Activated CD4-positive, alpha-beta T cell treated with anti-CD3 and anti-CD28 coated beads, Interleukin-2, Interleukin-6, amounts not matched to agents 100 ng/mL and 50 ng/mL, durations not matched to agents 16 hours and 8 hours (primary cell): ENCODE measurements at places on chromosomes 1 and 21.

- DNase-seq = no peak
Observed at GRCh38 chr1:112982853-112983536, 27.0 kb upstream of the SLC16A1 start.

DNA sequence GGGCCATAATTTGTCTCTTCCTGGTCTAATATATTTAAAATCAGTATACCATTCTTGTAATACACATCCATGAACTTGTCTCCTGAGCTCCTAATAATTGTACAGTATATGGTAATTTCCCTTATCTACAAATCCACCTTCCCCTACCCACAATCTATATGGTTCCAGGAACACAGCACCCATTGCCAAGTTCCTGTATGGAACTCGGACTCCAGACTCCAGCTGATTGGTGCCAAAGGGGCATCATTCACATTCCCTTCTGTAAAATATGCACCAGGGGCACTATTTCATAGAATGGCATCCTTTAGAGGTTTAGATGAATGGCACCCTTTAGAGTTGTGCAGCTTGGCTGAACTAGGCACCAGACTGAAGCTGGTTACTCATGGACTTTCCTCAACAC lies 58.8 kb upstream of the ZSWIM5 start:
- DNase-seq = no peak

- DNase-seq = no peak
Observed at GRCh38 chr1:116428576-116428975, 55.5 kb downstream of the ATP1A1 start.

- no peak for DNase-seq
Observed at GRCh38 chr1:17207540-17207939, 2.6 kb downstream of the PADI1 start.

DNA sequence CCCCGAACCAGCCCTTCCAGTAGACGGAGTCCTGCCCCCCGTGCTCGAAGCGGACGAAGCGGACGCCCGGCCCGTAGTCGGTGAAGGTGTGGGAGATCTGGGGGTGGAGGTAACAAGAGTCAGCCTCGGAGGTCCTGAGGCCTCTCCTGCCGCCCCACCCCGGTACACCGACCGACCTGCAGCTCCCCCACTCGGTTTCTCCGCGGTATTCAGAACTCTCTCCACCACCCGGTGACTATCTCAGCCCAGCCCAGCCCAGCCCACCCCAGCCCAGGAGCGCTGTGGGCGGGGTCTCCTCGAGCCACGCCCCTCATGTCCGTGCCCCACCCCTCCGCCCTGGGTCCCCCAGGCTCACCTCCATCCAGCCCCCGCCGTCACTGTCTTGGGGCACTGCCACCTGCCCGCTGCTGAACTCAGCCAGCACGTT lies 5.5 kb downstream of the FBXO2 start:
- peak; percentile 40 for DNase-seq

DNA sequence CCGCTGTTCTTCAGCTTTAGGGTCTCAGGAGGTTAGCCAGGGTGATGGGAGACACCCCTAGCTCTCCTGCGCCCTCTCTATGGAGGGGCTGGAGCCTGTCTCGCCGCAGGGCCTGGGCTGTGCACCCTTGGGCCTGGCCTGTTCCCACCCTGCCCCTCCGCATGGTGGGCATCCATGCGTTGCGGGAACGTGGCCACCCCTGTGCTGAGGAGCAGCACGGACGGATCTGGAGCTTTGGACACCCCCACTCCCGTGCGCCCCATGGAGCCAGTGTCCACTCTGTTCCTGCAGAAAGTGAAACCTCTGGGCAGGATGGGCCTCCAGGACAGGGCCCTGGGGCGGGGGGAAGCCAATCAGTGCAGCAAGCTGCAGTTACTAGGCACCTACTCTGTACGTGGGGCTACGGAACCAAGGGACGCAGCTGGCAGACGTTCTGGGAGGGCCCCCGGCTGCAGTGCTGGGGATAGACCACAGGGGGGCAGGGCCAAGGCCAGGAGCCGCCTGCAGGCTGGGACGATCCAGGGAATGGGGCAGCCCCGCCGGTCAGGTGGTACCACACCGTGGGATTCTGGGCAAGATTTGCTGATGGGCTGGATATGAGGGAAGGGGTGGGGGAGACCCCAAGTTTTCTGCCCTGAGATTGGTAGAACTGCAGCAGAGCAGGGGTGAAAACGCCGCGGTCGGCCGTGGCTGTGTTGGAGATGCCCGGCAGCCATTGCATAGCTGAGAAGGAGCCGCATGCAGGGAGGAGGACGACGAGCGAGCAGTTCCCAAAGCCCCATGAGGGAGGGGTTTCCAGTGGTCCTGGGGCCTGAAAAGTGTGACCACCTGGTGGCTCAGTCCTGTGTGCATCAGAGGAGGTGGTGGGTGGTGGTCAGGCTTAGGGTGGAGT lies 43.3 kb downstream of the TP73 start:
- peak; percentile 32 for DNase-seq

DNA sequence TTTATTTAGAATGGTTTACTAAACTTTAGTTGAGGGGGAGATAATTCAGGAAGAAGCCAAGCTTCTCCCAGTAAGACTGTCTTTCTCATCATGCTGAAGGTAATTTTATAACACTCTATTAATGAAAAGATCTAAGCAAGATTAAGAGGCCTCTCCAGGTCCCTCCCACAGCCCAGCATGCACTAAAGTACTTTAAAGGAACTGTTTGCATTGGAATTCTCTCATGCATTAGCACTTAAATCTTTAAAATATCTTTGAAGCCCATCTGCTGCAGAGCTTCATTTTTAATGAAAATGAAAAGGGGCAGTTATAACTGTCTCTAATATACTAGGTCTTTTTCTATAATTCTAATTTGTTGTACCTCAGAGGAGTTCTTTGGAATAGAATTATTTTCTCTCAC lies 1379.1 kb upstream of the ADGRL4 start:
- DNase-seq = no peak

DNA sequence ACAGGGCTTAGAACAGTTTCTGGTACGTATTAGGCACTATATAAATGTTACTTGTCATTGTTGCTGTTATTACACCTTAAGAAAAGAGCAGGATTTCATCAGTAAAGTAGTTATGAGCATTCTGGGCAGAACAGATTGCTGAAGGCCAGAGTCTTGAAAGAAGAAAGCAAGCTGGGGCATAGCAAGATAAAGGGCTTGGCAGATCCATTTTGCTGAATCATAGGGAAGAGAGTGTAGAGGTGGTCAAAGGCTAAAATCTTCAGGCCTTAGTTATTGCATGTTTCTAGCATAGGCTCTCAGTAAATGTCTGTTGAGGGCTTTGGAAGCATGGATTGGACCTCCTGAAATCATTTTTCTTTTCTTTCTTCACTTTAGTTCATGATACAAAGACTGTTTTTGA lies 67.5 kb downstream of the PLA2G4A start:
- no peak for DNase-seq
